ENCODE measurements at places on chromosomes 16 and 17.

GRCh38 chr17:38584350-38584925, 21.3 kb downstream of the SRCIN1 start:
- no peak for DNase-seq

DNA sequence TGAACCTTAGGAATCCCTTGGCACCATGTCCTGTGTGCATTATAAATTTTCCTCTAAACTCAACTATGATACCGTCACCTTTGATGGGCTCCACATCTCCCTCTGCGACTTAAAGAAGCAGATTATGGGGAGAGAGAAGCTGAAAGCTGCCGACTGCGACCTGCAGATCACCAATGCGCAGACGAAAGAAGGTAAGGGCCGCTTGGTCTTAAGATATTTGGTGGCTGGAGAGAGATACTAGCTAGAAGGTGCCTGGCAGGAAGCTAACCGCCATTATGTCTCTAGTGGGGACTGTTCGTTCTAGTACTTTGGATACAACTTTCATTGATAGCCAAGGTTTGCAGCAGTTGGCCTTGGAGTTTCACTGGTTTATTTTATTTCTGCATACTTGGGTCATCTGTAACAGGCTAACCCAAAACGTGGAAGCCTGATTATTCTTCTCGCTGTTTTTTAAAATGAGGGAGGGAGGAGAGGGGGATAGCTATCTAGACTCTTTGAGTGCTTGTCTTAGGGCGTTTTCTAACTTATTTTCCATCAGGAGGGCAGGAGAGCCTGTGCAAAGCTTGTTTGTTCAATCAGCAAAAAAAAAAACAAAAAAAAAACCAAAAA, 1.3 kb downstream of the RBBP6 start:
- DNase-seq = no peak

DNA sequence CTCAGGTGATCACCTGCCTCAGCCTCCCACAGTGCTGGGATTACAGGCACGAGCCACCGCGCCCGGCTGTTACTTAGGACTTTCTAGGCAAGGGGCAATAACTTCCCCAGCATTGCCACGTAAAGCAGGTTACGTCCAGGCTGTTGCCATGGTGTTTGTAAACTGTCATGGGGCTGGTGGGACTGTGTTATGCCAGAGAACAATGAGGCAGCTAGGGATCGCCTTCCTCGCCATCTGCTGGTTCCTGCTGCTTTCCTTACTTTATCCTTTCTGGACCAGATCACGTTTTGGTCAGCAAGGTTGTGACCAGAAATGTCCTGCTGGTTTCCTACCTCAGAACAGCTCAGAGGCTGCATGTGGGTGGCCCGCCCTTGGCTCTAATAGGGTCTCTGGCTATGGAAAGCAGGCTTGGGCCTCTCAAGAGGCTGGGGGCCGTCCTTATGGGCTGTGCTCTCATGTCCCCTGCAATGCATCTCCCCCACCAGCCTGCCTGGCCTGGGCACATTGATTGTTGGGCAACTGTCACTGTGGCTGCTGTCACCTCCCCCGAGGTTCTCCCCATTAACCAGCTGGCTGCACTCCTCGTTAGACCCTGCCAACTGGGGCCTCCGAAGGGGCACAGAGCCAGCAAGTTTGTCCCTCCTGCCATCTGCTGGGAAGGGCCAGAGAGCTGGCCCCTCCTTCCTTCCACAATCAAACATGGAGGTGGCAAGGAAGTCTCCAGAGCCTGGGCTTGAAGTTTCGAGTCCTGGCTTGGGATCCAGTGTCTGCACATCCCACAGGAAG, 28.2 kb upstream of the ZC3H18 start:
- no peak for DNase-seq

- no peak for DNase-seq
Observed at GRCh38 chr17:1532836-1533602, 16.6 kb upstream of the INPP5K start.

DNA sequence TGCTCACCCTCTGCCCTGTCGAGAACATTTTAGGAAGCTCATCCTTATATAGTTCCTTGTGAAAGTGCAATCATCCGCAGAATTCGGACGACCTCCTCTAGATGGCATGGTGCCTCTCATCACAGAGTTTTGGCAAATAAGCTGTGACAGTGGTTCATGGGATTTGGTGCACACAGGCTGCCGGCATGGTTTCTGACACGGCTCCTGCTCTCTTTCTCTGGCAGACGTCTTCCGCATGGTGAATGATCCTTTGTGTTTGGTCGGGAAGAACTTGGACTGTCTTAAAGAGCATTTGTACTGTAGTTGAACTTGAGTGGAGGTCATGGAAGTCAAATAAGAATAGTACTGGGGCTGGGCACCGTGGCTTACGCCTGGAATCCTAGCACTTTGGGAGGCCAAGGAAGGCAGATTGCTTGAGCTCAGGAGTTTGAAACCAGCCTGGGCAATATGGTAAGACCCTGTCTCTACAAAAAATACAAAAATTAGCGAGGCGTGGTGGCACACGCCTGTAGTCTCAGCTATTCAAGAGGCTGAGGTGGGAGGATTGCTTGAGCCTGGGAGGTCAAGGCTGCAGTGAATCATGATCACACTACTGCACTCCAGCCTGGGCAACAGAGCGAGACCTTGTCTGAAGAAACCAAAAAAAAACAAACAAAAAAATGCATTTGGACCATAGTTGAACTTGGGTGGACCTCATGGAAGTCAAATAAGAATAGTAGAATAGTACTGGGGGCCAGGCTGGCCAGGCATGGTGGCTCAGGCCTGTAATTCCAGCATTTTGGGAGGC, 34.7 kb upstream of the NAT9 start:
- DNase-seq = no peak

GRCh38 chr17:46158323-46159296, 34.6 kb downstream of the KANSL1 start:
- no peak for DNase-seq

GRCh38 chr16:59514651-59515050, 780.5 kb upstream of the GOT2 start:
- DNase-seq = no peak

- no peak for DNase-seq
Observed at GRCh38 chr16:84271037-84271436, 23.6 kb upstream of the WFDC1 start.

DNA sequence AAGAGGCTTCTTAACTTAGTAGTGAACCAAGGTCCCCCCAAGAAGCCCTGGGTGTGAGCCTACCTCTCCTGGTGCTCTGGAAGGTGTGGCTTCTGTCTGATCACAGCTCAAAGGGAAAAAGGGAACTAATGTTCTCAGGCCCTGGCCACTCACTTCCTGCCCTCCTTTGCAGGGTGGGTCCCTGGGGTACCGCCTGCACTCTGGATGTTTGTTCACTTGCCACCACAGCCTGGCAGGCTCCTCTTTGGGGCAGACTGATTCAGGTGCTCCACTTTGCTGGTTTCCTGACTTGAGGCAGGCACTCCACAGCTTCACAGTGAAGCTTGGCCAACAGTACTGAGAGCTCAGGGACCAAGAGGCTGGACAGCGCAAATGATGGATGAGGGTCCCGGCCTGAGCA, 5.9 kb upstream of the MYO15A start:
- peak; percentile 18 for DNase-seq

GRCh38 chr17:64232466-64233262, 30.4 kb downstream of the TEX2 start:
- no peak for DNase-seq

GRCh38 chr16:90048347-90048722, 28.8 kb downstream of the PRDM7 start:
- DNase-seq = no peak

GRCh38 chr17:18146259-18146658, 37.4 kb upstream of the ALKBH5 start:
- DNase-seq = no peak

GRCh38 chr16:55821210-55821609, 11.7 kb downstream of the CES1 start:
- DNase-seq = no peak

DNA sequence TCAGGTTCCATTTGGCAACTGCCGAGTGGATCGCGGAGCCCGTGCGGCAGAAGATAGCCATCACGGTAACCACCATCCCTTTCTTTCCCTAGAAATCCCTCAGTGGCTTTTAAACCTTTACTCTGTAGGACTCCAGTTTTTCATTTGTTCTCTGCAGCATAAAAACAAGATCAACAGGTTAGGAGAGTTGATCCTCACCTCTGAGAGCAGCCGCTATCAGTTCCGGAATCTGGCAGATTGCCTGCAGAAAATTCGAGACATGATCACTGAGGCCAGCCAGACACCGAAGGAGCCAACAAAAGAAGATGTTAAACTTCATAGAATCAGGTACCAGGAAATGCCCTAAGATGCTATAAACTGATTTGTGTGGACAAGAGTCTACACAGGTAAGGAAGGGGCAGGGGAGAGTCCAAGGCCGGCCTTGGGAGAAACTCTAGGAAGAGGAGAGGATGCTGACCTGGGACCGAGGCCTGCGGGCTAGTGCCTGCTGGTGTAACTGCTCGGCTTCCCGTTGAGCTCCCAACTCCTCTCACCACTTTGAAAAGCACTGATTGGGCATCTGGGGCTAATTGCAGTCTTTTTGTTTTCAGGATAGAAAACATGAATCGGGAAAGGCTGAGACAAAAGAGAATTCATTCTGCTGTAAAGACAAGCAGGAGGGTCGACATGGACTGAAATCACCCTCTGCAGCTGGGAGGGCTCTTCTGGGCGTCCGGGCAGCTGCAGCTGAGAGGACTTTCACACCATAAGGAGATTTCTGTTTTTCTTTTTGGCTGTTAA, 8.1 kb downstream of the MRPL58 start:
- DNase-seq = no peak

DNA sequence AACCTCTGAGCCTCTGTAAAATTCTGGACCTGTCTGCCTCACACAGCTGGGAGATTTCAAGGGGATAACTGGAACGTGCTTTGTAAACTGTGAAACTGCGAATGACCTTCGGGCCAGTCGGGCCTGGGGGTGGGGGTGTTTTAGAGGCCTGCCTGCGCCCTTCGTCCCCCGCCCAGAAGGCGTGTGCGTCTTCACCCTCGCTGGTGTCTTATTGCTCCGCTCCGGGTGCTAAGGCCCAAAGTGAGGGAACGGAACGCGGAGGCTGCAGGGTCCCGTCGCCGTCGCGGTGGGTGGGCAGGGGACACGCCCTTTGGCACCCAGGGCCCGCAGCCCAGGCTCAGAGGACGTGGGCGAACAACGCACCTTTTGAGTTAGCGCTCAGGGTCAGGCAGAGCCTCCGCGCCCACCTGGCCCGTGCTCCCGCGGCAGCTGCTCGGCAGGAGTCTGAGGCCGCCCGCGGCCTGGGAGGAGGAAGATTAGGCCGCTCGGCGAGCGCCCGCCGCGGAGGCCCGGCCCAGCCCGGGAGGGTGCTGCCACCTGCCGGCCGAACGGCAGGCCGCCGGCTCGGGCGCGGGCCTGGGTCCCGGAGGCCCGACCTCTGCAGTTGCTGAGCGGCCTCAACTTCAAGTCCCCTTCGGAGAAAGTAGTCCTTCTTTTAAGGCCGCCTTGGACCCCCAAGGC, 29.7 kb downstream of the DCAKD start:
- DNase-seq = peak; percentile 3

GRCh38 chr16:52469775-52470174, 77.2 kb downstream of the TOX3 start:
- no peak for DNase-seq

DNA sequence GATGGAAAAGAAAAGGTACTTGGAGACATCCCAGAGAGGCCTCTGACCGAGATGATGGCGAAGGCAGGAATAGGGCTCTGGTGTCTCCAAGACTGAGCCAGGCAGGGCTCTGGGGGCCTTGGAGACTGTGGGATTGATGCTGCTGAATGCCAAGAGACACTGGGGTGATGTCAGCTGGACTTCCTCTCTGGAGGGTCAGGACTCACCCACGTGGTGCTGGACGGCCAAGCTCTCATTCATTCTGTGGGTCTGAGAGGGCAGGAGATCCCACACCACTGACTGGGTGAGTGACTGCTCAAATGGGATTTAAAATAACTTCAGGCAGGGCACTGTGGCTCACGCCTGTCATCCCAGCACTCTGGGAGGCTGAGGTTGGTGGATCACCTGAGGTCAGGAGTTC, 64.8 kb downstream of the NT5M start:
- no peak for DNase-seq

- no peak for DNase-seq
Observed at GRCh38 chr17:77503916-77504651, 363.3 kb downstream of the SEC14L1 start.

DNA sequence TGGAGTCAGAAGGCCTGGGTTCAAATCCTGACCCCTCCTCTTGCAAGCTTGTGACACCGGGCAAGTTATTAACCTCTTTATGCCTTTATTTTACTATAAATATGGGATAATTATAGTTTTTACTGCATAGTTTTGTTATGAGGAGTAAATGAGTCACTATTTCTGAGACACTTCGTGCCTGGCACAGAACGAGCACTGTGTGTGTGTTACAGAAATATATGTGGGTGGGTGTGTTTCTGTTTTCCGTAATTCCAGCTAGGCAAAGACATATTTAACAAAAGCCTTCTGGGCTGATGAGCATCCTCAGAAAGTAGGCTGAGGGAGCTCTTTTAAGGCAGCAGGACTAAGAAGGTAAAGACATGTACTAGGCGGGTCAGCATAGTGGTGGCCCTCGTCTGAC, 417.9 kb downstream of the MAF start:
- no peak for DNase-seq

DNA sequence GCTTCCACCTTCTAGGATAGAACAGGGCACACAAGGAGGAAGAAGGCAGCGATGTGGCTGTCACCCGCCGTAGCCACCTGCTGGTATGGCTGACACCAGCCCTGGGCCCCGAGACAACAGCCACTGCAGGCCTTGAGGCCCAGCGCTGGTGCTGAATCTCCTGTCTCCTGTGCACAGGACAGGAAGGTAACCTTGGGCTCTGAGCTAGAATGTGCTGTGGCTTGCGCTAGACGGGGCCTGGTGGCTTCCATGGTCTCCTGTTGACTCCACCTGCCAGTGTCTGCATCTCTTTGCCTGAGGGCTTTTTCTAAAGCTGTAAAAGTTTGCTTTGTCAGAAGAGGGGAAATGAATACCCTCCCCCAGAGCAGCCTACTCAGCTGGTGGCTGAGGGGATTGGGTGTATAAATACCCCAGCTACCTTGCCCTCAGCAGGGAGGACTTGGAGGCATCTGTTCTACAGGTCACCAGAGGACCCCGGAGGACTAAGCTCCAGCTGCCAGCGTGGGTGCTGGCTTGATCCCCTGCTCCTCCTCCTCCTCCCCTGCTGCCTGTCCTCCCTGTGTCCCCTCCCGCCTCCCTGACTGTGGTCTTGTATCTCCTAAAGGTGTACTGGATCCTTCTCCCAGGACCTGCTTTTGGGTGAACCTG, 76.1 kb upstream of the SDK2 start:
- DNase-seq = no peak

GRCh38 chr17:2449486-2449885, 48.6 kb upstream of the MNT start:
- DNase-seq = no peak

DNA sequence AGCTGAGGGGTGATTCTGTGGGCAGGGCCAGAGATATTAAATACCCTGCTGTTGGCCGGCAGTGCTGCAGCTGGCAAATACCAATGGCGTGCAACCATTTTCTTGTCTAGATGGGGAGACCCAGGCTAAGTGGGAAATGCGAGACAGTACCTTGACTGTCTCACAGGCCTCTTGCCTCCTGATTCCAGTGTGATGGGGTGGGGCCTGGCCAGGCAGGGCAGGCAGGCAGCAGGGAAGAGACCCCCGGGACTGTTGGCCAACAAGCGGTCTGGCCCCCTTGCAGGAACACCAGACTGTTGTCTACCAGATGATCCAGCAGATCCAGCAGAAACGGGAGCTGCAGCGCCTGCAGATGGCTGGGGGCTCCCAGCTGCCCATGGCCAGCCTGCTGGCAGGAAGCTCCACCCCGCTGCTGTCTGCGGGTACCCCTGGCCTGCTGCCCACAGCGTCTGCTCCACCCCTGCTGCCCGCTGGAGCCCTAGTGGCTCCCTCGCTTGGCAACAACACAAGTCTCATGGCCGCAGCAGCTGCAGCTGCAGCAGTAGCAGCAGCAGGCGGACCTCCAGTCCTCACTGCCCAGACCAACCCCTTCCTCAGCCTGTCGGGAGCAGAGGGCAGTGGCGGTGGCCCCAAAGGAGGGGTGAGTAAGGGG, 5.7 kb upstream of the CISD3 start:
- DNase-seq = no peak

All from GF-D8 (cell line).